Natural killer cell (primary cell): ENCODE measurements at places on chromosomes 1 and 21. TPM values are rescaled to one million over a fixed set of nuclear protein-coding genes. Genes with fewer than 3 reads are reported as not detected.

Gene PLA2G2C
- not detected for total RNA-seq

DNA sequence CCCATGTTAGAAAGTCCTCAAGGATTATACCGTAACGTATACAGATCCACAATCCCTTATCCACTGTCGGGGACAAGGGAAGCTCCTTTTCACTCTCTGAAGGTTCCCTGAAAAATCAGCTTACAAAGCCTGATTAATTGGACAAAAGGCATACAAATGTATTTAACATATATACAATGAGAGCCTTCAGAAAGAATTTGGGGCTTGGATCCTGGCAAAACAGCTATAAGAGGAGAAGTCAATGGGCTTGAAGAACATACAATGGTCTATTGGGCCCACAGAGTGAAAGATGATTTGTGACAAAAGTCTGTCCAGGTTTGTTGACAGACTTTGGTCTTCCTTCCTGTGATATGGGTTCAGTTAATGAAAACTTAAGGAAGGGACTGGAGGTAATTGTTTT is 10.7 kb downstream of the TACSTD2 start:
- no peak for DNase-seq

- DNase-seq = no peak
Observed at GRCh38 chr1:184297244-184297750, 89.5 kb upstream of the C1orf21 start.

GRCh38 chr1:19309123-19309813 is 2.7 kb downstream of the AKR7A2 start:
- DNase-seq = no peak

DNA sequence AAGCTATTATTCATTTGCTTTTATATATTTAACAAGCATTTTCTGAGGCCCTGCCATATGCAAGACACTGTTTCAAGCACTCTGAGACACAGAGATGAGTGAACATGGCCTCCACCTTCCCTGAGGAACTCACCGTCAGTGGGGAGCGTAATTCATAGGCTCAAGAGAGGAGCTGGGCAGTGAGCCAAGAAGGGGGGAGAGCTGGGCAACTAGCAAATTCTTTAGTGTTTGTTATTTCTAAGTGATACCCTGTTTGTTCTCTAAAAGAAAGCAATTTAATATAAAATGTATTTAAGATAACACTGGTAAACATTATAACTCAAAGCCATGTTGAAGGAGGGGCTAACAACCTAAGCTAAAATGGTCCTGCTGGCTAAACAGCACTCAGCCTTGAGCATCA is 119.2 kb upstream of the NGF start:
- DNase-seq = no peak

GRCh38 chr1:30550365-30551220 is 172.8 kb downstream of the MATN1 start:
- DNase-seq = no peak

Gene TSPAN1
- total RNA-seq = not detected

- DNase-seq = no peak
Observed at GRCh38 chr1:187734427-187734826, 905.7 kb downstream of the PLA2G4A start.

DNA sequence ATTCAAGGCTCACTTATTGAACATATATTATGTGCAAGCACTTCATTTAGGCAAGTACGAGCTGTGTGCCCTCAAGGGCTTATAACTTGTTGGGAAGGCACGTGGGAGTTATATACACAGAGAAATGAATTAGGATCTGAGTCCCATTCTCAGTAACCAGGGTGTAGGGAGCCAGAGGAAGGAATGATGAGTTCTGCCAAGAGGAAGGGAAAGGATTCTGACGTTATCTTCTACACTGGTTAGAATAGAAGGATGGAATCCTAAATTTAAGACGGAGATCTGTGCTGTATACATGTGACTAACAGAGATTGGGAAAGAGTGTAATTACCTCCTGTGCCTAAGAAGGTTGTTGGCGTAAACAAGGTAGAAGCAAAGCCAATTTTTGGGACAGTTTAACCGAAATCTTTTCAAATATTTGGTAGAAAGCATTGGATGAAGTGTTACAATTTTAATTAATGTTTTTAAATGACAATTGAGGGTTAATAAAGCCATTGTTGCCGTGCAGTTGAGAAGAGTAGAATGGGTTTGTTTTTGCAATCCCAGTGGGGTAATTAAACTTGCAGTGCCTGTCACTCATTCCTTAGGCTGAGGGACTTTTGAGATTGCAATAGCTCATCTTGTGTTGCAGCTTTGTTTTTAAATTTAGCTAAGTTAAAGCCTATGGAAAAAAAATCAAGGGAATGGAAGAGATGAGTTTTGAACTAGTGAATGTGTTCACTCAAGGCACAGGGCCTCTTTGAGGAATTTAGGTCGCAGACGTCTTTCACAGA is 177.2 kb downstream of the NFIA start:
- no peak for DNase-seq

GRCh38 chr1:231631717-231632116 is 5.1 kb downstream of the DISC1 start:
- DNase-seq = no peak

GRCh38 chr1:42541104-42541503 is 78.0 kb downstream of the CCDC30 start:
- DNase-seq = no peak

GRCh38 chr1:15963968-15964648 is 11.8 kb downstream of the ZBTB17 start:
- DNase-seq = no peak

GRCh38 chr1:2477791-2478499 is 1.9 kb downstream of the PLCH2 start:
- DNase-seq = no peak

- DNase-seq = no peak
Observed at GRCh38 chr1:14733048-14733778, 134.7 kb downstream of the KAZN start.

- DNase-seq = peak; percentile 91
Observed at GRCh38 chr1:100896481-100896982, 642 bp downstream of the SLC30A7 start.

Gene NOS1AP
- not detected for total RNA-seq

Gene CEPT1
- total RNA-seq = 40.9 TPM

Gene CDK18
- total RNA-seq = 4.0 TPM

DNA sequence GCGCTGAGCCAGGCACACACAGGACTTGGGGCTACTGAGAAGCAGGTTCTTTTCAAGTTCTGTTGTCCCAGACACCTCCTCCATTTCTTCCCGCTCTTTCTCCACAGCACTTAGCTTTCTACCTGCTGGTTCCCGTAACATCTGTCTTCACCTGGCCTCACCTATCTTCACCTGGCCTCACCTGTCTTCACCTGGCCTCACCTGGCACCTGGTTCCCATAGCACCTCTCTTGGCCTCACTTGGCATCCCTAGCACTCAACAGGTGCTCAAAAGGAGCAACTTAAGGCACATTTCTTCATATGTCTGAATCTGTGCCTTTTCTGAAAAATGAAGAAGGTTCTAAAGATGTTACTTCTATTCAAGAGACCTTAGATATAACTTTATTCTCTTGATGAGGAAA is 10.4 kb downstream of the KCNK1 start:
- no peak for DNase-seq

DNA sequence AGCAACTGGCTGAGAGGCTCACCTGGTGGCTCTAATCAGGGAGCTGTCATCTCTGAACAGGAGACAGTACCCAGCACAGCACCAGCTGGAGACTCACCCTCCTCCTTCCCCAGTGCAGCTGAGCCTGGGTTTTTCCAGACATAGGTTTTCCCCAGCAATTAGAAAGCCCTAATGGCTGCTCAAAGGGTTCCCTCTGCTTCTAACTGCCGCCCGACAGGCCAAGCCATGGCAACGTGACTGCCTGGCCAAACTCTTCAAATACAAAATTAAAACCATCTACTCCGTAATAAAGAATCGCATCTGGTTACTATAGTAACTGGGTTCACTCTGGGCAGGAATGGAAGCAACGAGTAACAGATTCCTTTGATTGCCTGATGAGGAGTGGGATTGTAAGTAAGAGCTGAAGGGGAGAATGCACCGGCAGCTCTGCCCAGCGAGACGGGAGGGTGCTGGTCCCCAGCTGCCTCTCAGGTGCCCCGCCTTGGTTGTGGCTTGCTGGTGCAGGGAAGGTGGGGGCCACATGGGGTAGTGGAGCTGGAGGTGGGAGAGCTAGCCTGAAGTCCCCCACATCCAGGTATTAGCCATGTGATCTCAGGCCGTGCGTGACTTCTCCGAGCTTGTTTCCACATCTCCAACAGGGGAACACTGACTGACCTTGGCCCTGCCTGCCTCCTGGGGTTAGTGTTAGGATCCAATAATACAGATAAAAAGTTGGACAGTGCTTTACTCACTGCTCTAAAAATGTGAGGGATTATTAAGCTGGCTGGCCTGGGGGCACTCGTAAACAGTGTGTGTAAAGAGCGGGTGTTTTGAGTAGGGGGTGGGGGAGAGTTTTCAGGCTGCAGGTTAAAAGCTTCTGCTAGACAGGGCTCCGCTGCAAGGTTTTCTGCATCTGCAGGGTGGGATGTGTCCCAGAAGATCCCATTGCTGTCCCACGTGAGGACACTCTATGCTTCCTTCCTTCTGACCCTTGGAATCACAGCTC is 94.2 kb downstream of the KCNN3 start:
- no peak for DNase-seq

GRCh38 chr1:36883315-36883949 is 150.9 kb downstream of the GRIK3 start:
- no peak for DNase-seq

GRCh38 chr21:35044128-35044527 is 5.0 kb downstream of the RUNX1 start:
- DNase-seq = no peak

Gene GCSAML
- 0.19 TPM for total RNA-seq

- no peak for DNase-seq
Observed at GRCh38 chr1:100296140-100296539, 30.1 kb downstream of the RTCA start.

DNA sequence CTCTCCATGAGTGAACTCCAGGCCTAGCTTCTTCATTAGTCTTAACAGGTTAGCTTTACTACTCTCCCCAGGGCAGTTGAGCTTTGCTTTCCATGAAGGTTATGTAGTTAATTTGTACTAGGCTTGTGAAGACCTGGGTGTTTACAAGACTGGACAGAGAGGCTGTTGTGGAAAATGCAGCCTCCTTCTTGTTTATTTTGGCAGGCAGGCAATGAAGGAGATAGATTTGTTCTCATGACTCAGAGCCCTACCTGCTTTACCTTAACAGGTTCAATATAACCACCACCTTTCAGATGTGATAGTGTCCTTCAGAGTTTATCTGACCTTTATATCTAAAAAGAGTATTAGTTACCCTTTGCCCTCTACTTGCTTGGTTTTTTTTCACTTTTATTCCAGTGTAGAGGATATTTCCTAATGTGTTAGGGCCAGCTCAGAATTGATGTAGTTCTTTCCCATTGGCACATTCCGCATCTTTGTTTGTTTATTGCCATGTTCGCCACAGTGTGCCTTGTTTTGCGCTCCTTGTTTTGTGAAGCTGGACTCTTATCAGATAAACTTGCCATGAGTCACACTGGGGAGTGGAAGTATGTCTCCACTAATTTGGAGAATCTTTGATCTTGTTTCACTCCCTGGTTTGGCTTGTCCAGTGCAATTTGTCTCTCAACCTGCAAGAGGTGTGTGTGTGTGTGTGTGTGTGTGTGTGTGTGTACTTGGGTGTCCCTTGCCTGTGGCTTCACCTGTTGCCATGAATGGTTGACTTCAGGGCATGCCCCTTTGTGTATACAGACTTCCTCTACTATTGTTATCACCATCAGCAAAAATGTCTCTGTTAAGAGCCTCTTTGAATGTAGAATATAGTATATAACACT is 87.4 kb upstream of the MACF1 start:
- DNase-seq = no peak

- no peak for DNase-seq
Observed at GRCh38 chr1:71618766-71619530, 538.1 kb upstream of the ZRANB2 start.
